LoVo (cell line): ENCODE measurements at places on chromosomes 16 and 17.

- DNase-seq = no peak
These were observed 7.5 kb downstream of the GINS2 start for GRCh38 chr16:85681255-85681654.

DNA sequence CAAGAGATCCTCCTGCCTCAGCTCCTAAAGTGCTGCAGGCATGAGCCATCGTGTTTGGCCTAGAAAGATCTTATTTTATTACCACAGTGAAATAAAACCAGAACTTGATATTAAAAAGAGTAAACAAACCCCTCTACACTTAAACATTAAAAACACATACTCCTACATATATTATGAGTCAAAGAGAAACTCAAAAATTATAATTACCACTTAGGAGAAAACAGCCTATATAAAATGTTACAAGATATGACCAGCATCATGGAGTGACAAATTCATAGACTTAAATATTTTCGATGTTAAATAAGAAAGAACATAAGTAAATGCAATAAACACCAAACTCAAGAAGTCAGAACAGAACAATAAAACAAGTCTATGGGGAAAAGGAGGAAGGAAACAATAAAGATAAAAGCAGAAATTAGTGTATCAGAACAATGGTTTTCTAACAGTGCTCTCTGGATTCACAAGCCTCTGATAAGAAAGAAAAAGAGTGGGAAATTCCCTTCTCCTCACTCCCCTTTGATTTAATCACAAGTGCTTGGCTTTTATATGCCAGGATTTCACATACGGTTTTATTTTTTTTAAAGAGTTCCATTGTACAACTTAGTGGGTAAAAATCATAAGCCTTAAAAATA is 23.0 kb downstream of the SKAP1 start:
- DNase-seq = no peak

DNA sequence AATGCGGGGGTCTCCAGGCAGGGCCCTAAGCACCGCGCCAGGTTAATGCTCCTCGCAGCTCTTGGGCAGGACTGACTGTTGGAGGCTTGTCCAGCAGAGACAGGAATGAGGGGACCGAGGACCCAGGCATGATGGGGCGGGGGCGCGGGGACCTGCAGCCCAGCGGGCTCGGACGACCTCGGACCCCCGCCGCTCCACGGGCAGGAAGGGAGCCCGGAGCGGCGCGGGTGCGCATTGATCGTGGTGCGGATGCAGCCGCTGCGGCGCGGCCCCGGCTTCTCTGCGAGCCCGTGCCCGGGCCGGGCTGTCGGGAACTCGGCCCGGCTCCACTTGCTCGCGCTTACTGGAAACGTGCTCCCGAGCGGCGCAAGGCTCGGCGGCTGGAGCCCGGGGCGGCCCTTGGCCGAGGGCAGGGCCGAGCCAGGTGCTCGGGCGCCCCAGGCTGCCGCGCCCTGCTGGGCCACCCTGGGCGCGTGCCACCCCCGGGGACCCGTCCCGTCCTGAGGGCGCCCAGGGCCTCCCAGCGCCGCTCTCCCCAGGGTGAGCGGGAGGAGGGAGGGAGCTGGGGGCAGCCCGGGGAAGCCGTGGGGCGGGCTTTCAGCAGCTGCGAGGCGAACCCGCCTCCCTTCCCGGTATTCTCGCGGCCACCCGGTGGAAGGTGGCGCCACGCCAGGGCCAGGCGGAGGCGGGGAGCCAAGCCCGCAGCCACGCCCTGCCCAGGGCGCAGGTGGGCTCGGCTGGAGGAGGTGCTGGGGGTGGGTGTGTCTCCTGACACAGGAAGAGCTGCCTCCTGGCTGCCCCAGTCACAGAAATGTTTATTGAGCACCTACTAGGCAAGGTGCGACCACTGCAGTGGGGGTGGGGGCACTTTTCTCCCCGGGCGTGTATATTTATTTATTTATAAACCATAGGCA is 45.9 kb downstream of the SOCS3 start:
- peak; percentile 85 for DNase-seq

- no peak for DNase-seq
These were observed 1.2 kb downstream of the HAGH start for GRCh38 chr16:1825381-1825863.

GRCh38 chr16:65469116-65469515 is 347.3 kb upstream of the CDH11 start:
- DNase-seq = no peak

DNA sequence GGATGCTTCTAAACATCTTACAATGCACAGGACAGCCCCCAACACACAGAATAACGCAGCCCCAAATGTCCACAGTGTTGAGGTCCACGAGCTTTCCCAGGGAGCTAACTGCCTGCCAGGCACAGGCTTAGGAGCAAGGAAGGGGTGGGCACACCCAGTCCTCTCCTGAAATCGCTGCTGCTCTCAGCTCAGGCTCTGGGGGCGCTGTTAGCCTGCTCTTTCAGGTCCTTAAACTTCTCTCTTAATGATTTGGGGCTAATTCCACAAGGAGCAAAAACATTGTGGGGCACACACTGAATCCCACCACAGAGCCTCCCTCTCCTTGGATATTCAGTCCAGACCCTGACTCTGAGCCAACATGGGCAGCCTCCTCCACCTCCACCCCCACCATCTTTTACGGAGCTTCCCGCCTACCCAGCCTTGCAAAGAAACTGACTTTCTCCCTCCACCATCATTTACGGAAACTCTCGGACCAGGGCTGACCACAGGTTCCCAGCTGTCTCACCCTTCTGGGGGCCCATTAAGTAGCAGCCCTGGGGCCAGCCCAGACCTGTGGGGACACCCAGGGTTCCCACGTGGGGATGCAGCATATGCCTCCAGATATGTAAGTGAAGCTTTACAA is 1.1 kb downstream of the CD300H start:
- peak; percentile 38 for DNase-seq

GRCh38 chr17:9371019-9371418 is 204.6 kb downstream of the STX8 start:
- no peak for DNase-seq

DNA sequence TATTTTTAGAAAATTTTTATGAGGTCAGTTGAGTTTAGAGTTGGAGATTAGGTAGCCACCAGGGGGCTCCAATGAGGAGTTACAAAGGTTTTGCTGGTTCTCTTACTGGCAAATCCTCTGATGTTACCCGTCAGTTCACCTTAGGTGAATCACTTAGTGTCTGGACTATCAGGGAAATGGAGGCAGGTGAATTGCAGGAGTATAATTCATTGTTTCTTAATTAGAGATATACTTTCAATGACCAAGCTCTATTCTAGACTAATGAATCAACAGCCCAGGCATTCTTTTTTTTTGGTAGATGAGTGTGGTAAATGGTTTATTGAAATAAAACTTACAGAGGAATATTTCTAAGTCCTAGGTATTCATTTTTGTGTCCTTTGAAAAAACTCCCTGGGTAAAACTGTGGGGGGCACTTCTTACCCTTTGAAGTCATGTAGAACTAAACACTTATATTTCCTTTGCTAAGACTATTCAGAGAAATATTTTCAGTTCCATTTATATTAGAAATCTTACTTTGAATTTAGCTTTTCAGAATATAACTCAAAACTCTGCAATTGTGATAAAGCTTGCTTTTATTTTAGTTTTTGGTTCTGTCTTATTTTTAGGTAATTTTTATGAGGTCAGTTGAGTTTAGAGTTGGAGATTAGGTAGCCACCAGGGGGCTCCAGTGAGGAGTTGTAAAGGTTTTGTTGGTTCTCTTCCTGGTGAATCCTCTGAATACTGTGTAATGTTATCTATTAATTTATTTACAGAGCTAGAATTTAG is 17.7 kb downstream of the PSMD11 start:
- peak; percentile 45 for DNase-seq

- DNase-seq = no peak
These were observed 333.1 kb downstream of the CPPED1 start for GRCh38 chr16:12470311-12471229.

GRCh38 chr17:53462393-53462811 is 360.3 kb upstream of the KIF2B start:
- no peak for DNase-seq

GRCh38 chr17:65535777-65536572 is 25.5 kb downstream of the AXIN2 start:
- DNase-seq = no peak

- no peak for DNase-seq
These were observed 19.9 kb upstream of the RAB11FIP4 start for GRCh38 chr17:31371511-31372097.

- DNase-seq = no peak
These were observed 401.7 kb upstream of the CDH5 start for GRCh38 chr16:65964752-65965151.

DNA sequence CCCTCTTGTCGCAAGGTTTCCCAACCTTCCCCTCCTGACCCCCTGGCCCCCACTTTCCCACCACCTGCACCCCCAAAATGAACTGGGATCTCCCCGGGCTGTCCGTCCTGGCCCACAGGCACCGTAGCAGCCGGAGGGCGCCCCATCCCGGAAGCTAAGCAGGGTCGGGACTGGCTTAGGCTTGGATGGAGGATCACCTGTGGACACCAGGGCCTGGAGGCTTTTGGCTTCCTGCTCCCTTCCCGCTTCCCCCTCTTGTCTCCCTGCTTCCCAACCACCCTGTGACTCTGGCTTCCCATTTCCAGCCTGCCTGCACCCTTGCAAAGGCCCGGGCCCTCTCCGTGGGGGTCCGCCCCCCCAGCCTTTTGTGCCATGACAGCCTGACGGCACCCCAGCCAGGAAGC is 2291.3 kb downstream of the TP53TG3F start:
- DNase-seq = no peak

DNA sequence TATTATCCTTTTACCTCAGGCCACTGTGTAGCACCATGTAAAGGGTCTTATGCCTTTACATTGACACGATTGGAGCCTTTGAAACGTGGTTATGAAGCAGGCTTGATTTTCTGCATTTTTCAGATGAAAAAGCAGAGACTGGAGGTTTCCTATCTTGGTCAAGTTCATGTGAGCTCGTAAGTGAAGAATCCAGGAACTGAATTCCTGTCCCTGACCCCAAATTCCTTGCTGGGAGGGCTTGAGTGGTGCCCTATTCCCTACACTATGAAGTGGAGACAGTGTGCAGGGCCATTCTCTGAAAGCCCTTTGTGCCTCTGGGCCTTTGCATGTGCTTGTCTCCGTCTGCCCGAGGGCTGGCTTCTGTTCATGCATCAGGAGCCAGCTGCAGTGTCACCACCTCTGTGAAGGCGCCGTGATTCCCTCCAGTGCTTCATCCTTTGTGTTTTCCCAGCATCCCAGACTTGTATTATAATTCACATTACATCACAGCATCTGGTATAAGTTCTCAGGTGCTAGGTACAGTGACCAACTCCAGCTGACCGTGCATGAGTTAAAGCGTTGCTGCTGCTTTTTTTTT is 181.1 kb downstream of the SNX29 start:
- no peak for DNase-seq

GRCh38 chr17:58319173-58320162 is 9.1 kb downstream of the TSPOAP1 start:
- no peak for DNase-seq

DNA sequence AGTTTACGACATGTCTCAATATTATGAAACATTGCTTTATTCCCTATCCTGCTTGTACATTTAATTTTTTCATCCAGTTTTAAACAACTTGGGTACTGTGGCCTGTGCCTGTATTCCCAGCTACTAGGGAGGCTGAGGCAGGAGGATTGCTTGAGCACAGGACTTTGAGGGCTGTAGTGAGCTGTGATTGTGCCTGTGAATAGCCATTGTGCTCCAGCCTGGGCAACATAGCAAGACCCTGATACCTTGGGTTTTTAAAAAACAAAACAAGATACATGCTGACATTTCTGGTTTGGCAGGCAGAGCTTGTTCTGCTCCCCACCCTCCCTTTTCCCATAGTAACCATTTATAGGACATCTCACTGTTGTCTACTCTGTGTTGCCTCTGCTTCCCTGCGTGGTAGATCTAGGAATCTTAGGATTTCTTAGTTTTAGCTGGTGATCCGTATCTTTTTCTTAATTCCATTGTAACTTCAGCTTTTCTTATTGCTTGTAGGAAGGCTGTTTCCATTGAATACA is 35.6 kb downstream of the TENT4B start:
- no peak for DNase-seq

DNA sequence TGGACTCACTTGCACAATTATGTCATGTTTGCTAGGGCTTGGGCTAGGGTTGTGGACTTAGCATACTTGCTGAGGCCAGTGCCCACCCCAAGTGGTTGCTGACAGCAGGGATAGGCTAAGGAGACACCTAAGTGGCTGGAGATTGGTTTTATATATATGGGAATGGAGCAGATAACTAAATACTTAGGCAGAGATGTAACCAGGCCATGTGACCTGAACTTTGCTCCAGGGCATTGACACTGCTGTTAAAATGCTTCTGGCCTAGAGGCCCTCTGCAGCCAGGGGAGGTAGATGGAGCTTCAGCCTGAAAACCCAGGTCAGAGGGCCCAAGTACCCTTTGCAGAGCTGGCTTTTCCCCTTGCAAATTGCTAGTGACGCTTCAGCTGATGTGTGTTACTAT is 1.4 kb upstream of the ITGB3 start:
- DNase-seq = no peak

DNA sequence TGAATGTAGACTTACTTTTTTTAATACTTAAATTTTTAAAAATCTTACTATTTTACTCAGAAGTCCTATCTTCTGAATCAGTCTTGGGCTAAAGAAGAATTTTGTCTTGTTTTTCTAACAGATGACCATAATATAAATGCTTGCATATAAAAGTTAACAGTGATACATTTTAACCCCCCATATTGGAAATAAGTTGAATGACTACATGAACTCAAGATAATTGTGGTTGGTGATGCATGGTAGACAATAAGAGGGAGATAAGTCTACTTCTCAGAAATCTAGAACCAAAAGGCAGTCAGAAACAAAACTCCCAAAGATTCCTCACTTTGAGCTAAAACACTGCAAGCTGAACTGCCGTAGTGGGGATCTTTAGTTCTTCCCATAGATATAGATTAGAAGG is 868.4 kb upstream of the SOX9 start:
- no peak for DNase-seq

GRCh38 chr16:53129281-53130158 is 74.7 kb downstream of the CHD9 start:
- no peak for DNase-seq

DNA sequence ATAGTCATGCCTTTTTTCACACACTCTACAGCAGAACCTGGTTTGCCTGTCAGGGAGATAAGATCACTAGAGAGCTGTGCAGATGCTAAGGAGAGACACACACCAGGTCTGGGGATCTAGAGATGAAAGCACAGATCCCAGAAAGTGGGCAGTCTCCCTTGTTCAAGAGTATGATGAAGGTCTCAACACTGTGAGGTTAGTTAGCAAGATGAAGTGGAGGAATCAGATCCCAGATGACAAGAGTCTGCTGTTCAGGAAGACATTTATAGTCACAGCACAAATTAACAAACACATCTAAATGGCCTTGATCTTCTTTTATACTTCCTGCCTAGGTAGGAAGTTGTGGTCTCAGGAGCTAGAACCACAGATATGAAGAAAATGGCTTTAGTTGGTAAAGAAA is 23.4 kb upstream of the SKAP1 start:
- no peak for DNase-seq

GRCh38 chr16:87044829-87045228 is 272.4 kb downstream of the C16orf95 start:
- DNase-seq = no peak
